Hematopoietic multipotent progenitor cell (in vitro differentiated cells): ENCODE measurements at places on chromosomes 12 and 14.

GRCh38 chr14:105088812-105089745, 23.8 kb upstream of the GPR132 start:
- DNase-seq, result no peak

DNA sequence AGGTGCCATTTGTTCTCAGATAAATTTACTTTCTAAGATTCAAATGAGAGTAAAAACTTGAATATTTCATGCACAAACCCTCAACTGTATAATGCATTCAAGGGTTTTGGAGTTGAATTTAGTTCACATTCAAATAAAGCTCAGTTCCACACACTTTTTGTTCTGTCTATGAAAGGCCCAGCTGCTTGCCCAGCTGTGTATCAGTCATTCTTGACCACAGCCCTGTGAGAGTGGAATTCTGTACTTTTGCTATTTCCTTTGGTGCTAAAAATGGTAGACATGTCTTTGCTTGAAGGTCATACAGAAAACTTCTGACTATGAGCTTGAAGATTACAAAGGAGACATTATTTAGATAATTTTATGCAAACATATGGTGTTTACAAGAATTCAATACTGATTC, 110.4 kb downstream of the KCNC2 start:
- DNase-seq, result no peak

- no peak for DNase-seq
Measured at GRCh38 chr14:35202195-35202594, 79.8 kb downstream of the PRORP start.

GRCh38 chr12:62166525-62166924, 93.7 kb upstream of the USP15 start:
- no peak for DNase-seq

DNA sequence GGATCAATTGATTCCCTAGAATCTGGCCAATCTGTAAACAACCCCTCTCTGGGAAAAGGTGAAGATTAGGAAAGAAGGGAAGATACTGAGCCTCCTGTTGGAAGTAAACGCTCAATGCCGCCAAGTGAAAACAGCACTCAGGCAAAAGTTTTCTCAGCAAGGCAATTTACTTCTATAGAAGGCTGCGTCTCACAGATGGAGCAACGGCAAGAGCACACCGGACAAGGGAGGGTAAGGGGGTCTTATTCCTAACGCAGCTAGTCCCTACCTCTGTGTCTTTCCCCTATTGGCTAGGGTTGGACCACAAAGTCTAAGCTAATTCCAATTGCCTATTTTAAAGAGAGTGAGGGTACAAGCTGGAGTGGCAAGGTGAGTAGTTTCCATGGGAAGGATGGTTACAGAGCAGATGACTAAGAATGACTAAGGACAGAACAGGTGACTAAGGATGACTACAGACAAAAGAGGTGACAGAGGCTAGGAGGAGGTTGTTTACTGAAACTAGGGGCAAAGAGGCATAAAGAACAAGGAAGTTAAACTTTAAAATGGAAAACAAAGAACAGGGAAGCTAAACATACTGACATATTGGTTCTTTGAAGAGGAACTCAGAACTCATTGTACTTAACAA, 5.6 kb upstream of the TTC9 start:
- no peak for DNase-seq

DNA sequence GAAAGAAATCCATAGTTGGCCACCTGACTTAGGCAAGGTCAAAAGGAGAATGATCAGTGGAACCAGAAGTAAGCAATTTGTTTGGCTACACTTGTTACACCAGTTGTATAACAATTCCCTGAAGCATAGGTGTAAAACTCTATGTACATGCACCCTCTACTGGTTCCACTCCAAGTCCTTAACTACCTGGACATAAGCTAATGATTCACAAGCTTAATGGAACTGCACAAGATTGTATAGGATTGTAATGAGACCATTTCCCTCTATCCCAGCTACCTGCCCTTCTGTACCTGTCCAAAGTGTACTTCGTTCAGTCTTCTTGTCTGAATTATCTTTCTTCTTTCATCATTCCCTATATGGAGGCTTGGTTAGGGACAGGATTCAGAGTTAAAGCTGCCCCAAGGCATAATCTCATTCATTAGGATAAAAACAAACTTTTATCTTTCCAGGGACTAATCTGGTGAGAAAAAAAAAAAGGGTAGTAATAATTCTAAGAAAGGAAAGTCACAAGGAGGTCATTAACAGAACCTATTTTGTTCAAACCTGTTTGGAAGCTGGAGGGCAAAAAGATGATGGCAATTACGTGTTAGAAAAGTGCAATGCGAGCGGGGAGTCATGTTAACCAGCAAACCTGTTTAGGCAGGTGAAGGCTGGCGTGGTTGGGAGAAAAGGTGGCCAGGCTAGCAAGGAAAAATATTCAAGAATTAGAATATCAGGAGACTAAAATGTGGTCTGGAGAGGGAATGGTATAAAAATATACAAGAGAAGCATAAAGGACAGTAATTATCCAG, 2.8 kb upstream of the TMEM52B start:
- DNase-seq, result no peak

DNA sequence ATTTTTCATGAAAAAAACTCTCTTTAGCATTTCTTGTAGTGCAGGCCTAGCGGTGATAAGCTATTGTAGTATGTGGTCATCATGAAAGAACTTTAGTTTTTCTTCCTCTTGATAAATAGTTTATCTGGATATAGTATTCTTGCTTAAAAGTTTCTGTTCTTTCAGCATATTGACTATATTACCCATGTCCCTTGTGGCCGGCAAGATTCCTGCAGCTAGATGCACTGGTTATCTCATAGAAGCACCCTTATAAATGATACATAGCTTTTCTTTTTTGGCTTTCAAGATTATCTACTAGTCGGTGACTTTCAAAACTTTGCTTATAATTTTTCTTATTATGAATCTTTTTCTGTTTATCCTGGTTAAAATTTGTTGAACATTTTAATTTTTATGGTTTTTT, 234.8 kb downstream of the ALG10 start:
- no peak for DNase-seq

DNA sequence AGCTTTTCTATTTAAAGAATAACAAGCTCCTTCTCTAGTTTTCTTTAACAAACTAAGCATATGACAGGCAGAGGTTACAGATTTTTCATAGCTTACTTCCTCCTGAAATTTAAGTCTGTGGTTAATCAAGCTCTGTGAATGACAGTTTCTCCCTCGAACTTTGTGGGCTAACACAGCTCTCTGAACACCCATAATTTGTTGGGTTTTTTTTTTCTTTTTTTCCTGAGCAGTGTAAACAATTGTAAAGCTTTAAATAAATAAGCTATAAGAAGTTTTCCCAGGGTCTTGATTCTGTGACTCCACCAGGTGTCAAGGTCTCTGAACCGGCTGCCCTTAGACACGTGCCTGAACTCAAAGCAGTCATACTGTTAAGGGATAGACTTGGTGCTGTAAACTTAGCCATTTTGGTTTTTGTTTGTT, 128.1 kb upstream of the AMIGO2 start:
- peak; percentile 83 for DNase-seq

- DNase-seq, result no peak
Measured at GRCh38 chr12:6778217-6778573, 5.9 kb downstream of the LAG3 start.

- DNase-seq, result peak; percentile 58
Measured at GRCh38 chr12:22687361-22688076, 62.5 kb downstream of the ETNK1 start.

DNA sequence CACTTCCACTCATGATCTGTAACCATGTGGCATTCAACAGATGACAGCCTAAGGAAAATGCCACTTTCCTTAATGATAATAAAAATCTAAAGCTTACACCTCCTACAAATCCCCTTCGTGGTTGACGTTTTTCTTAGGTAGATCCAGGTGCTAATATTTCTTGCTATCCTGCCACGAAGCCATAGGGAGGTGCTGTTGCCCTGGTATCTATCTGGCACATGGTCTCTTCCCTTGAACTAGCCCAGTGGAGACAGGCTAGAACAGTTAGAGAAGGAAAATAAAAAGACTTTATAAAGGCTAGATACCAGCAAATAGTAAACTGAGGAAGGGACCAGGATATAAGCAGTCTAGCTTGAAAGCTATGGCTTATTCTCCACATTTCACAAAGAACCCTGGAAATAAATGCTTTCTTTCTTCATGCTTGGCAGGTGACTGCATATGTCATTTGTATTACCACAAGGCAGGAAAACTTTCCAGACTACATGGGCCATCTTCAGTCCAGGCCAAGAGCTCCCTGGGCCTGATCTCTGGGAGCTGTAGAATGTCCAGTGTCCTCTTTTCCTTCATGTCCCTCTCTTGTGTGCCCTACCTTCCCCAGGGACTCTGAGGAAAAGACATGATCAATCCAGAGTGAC, 15.3 kb downstream of the SPIC start:
- peak; percentile 12 for DNase-seq

DNA sequence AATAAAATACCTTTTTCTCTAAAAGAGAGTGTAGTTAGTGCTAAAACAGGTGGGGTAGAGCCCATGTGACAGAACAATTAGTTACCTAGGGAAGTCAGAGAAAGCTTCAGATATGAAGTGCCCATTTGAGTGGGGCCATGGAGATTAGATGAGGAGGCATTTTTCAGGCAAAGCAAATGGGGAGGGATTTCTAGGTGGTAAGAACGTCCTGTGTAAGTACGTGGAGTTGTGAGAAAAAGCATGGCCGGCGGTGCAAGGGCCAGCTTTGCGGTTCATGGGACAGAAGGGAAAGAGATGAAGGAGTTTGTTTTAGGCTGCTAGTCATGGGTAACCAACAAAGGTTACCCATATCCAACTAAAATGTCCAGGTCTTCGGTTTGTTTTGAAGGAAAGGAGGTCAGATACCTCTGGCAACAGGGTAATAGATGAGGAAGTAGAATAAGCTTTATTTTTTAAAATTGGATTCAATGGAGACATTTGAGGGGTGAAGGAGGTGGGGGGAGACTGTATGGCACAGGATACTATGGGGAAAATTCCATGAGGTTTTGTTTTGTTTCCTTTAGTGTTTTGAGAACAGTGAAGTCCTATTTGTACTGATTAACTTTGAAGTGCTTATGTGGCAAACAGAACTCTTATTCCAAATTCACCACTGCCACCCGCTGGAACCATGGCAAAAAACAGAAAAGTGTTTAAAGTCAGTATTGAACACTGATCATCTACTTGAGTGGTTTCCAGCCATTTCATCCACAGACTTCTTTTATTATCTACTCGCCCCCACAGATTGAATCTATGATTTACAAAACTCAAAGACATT, 10.0 kb upstream of the SNRPF start:
- DNase-seq, result peak; percentile 57

GRCh38 chr14:99286761-99287160, 14.8 kb upstream of the BCL11B start:
- DNase-seq, result no peak

DNA sequence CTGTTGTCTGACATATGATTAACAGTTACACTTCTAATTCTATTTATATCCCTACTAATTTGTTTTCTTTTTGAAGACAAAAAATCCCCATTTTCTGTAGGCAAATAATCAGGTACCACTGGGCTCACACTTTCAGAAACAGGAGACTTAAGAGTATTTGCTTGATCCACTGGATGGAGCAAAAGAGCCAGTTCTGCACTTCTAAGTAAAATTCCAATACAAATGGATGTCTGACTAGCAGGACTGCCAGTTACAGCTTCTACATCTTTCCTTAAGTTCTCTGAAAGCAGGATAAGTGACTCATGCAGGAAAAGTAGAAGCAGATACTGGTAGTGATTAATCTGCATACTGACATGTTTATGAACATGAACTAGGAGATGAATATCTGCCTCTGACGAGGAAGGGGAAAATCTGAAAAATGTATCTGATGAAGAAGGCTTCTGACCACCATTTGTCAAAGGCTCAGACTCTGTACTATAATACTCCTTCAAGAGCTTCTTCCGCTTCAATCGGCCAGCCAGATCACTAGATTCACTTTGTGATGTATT, 73.8 kb upstream of the ANKS1B start:
- no peak for DNase-seq

DNA sequence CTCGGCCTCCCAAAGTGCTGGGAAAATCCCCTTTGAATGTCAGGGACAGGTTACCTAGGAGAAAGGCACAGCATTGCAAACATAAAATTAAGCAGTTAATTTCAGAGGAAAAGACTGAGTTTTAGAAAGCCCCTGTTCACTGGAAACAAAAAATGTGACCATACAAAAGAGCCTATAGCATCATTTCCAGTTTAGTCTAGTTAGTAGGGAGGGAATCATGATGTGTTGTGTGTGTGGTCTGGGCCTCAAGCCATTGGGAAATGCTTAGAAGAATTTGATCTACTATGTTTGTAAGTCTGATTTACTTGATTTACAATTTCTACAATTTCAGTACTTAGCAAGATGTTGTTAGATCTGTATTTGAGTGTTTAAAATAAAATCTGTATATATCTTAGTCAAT, 47.1 kb upstream of the RERG start:
- DNase-seq, result no peak

- DNase-seq, result no peak
Measured at GRCh38 chr14:69606258-69607184, 4.9 kb upstream of the SUSD6 start.

DNA sequence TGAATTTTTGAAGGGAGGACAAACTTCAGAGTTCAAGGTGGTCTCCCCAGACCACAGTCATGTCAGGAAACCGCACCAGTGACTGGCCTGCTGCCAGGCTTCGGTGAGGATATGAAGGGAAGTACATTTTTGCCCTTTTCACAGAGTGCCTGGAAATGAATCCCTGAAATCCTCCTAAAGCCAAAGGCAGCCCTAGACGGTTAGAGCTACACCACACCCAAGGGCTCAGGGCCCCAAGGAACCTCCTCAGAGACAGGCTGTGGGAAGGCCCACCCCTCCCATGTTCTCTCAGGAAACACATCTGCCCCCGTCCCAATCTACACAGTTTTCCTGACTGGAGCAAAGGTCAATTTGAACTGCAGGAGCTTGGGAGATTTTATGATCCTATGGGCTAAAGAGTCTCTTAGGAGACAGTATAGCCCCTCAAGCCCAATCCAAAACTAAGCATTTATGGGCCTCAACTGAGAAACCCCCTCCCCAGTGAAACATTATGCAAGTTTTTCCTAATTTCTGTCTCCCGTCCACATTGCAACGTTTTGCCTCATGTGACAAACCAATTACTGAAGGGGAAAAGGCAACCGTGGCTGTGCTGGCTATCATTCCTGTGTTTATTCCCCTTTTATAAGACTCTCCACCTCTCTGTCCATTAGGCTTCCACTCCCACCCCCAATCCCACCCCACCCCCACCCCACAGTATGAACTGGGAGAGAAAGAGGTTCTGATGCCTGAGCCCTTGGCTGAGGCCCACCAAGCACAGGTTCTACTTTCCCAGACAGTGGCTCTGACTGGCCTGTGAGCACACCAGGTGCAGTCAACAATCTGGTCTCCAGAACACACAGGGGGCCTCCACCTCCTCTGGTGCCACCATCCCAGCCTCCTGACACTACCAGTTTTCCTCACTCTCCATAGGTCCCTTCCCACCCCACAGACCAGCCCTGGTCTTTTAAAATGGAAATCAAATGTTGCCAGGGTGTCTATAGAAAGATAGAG, 9.6 kb upstream of the RNASE1 start:
- DNase-seq, result no peak
